ELR (cell line): ENCODE measurements at places on chromosomes 7 and 10.

DNA sequence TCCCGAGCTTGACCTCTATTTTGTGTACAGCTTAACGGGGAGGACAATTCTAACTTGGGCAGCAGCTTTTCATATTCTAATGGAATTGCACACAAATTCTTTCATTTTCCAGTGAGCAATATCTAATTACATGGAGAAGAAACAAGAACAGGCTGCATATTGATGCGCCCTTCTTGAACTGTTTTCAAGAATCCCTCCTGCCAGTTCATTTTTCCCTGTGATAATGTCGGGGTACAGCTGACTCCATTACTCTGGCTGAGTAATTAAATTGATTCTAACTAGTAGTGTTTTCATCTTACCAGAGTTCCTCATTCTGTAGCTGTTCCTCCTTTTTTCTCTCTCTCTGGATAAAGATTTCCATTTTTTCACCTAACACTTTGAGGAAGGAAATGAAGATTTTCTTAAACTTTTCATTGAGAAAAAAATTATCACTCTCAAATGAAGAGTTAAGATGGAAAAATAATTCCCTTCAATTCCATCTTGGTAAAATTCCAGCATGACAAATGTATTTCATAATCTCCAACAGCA lies 190.9 kb downstream of the FANK1 start:
- DNase-seq: no peak

DNA sequence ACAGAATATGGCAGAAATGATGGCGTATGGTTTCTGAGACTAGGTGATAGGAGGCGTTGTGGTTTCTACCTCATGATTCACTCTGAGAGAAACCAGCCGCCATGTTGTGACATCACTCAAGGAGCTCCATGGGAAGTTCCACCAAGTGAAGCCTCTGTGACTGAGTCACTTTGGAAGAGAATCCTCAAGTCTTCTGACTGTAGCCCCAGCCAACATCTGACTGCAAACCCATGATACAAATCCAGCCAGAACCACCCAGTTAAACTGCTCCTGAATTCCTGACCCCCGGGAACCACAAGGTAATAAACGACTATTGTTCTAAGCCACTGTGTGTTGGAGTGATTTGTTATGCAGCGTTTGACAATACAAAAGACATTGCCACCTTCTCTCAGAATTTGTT lies 91.1 kb upstream of the CARD11 start:
- DNase-seq: no peak

GRCh38 chr10:26730552-26730951 lies 33.1 kb downstream of the PDSS1 start:
- no peak for DNase-seq

GRCh38 chr10:86785968-86786367 lies 29.5 kb downstream of the BMPR1A start:
- no peak for DNase-seq

GRCh38 chr10:74821501-74821900 lies 4.9 kb upstream of the KAT6B start:
- no peak for DNase-seq
